PC-9 (cell line): ENCODE measurements at places on chromosomes 4 and X. TPM values are rescaled to one million over a fixed set of nuclear protein-coding genes. Genes with fewer than 3 reads are reported as not detected.

DNA sequence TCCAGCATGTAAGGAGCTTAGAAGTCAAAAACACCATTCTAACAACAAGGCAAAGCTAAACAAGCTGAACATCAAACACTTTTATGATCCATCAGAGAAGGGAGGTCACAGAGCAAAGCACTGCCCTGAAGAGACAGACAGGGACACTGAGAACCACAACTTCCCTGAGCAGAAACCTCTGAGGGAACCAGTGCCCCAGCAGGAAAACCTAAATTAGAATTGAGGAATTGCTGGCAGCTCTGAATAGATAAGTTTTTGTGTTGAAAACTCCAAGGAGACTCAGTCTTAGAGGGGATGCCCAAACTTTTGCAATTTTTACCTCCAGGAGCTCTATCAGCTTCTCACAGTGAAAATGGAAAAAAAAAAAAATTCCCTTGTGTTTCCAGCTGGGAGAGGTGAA is 83.0 kb upstream of the MAPK10 start:
- DNase-seq: no peak

- DNase-seq: no peak
Measured at GRCh38 chr4:109027016-109027500, 264.2 kb upstream of the ETNPPL start.

GRCh38 chr4:143202824-143203223 is 18.1 kb downstream of the USP38 start:
- no peak for DNase-seq

Gene GPR34
- total RNA-seq: not detected in 2 replicates

Gene TCEAL6
- not detected in 2 replicates for total RNA-seq
